Left colon (tissue), 2 donors: ENCODE measurements at places on chromosomes 4 and X.

DNA sequence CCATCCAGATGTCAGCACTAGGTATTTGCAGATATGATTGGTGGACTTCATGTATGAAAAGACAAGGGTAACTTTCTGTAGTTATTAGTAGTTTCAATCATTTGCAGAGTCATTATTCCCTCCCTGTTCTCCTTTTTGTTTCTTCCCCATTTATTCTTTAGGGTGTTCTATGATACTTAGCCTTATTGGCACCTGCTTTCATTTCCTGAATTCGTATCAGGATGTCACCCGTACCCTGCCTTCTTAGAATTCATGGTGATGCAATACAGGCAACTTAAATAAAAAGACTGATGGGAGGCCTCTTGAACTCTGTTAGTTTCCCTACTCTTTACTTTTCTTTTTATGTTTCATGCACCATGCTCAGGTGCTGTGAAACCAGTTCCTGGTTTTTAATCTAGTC, 24.2 kb downstream of the MAGED1 start:
- no peak for DNase-seq

DNA sequence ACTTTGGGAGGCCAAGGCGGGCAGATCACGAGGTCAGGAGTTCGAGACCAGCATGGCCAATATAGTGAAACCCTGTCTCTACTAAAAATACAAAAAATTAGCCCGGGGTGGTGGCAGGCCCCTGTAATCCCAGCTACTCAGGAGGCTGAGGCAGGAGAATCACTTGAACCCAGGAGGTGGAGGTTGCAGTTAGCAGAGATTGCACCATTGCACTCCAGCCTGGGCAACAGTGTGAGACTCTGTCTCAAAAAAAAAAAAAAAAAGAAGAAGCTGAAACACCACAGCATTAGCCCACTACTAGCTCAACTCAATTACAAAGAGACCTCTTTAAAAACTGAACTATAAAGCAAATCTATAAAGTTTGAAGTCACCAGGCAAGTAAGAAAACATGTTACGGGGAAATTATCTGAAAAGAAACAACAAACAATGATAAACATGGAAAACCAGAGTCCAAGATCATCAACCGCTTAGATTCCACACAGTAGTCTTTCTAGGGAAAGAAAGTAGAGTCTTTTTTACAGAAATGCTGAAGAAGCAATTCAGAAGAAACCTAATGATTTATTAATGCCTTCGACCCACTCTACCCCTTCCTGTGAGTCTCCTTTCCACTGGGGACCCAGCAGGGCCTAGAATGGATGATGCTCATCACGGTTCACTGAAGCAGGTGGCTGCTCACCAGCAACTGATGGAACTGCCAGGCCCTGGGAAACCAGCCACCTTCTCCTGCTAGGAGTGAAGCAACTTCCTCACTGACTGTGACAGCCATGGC, 6.6 kb downstream of the SAT1 start:
- no peak for DNase-seq

DNA sequence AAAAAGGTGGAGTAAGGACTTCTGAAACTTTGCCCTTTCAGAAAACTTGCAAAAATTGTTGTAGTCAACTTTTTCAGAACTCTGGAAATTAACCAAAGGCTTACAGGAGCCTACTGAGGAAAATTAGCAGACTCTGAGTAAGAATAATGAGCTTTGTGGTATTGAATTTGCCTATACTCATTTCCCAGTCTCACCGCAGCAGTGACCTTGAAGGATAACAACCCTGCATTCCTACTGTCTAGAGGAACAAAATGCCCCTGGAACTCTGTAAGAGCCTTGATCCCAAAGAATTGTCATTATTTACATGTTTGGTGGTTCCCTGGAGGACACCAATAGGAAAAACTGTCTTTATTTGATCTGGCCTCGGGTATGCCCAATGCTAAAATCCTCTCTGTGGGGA, 57.9 kb downstream of the MND1 start:
- DNase-seq: no peak

DNA sequence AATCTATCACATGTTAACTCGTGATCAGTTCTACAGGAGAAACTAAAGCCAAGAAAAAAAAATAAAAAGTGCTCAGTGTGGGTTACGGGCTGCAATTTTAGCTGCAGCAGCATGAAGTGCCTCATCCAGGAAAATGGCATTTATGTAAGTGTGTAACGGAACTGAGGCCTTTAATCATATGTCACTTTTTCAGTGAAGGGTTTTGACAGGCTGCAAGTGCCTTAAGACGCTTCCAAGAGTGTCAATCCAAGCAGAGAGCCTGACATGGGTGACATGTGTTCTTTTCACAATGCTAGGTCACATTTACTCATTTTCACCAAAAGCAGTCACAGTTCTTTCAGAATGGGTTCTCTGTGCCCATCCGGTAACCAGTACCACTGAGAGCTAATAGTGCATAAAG, 604.6 kb downstream of the RAB28 start:
- DNase-seq: no peak

DNA sequence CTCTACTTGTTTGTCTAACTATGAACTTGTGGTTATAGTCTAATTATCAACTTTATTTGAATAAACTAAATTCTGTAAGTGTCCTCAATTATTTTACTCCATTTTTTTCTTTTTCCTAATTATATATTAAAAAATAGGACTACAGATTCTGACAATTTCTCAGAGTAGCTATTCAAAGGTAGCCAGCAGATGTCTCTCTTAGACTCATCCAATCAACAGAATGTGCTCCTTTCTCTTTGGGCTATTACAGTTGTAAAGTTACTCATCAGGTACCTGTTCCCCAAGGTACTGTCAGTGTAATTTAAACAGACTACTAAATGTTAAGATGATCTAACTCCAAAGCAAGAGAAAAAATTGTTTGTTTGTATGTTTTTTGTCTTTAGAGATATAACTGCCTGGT, 248.6 kb downstream of the PCDH18 start:
- DNase-seq: no peak

GRCh38 chrX:17692709-17693346, 44.5 kb upstream of the SCML1 start:
- no peak for DNase-seq

DNA sequence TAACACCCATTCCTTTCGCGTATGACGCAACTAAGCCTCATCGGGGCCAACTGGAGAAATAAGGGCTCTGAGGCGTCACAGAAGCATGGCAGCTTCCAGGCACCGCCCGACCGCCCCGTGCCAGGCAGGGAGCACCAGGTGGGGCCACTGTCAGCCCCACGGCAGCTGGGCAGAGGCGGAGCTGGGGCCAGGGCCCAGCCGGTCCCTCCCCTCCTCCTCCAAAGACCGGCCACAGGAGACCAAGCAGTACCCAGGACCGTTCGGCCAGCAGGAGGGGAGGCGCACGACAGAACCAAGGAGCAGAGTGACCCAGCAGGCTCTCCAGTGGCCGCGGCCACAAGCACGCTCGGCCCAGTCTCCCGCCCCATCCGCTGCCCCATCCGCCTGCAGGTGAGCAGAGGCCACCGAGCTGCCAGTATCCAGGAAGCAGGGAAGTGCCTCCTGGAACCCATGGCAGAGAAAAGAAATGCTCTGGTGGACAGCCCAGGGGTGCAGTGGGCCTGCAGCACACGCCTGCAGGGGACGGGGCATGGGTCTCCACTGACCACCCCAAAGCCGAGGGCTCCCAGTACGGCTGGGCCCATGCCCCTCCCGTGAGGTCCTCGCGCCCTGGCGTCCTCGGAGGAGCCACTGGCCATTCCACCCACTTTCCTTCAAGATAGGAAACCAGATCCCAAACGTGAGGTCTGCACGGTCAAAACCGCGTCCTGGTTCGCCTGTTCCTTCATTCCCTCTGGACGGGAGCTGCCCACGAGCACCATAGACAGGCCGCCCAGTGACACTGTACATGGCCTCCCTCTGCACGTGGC, 9.6 kb downstream of the CTBP1 start:
- DNase-seq: peak; percentile 19

- no peak for DNase-seq
Observed at GRCh38 chr4:117692538-117692937, 341.7 kb upstream of the NDST3 start.
